NCI-H460 (cell line): ENCODE measurements at places on chromosomes 2 and 18.

DNA sequence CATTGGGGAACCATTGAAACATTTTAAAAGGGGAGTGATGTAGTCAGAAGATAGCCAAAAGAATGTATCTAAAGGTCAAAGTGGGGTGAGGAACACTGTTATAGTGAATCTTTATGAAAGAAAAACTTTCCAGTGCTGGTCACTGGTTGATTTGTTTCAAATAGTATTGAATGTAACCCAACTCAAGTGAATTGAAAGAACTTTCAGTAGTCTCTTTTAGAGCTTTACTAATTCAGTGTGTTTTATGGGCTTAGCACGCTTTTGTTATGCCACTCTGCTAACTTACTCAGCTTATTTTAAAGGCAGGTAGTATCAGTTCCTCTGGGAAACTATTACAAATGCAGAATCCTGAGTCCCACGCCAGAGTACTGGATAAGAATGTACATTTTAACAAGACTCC, 57.3 kb downstream of the GTF2A1L start:
- no peak for DNase-seq

GRCh38 chr2:213249502-213249901, 34.8 kb upstream of the SPAG16 start:
- DNase-seq, result no peak

DNA sequence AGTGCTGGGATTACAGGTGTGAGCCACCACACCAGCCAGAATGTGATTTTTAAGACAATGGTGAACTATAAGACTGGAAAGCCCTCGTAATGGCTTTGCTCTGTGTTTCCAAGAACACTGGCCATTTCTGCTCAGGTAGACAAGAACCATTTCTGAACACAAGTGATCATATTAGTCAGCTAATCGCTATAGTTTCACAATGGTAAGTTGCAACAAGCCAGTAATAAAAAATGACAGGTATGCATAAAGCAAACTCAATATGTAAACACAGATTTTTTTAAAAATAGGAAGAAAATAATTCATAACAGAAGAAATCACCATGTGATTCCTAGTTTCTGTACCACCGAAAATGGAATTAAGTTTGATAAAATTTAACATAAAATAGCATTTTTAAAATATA, 166.5 kb downstream of the THADA start:
- no peak for DNase-seq

DNA sequence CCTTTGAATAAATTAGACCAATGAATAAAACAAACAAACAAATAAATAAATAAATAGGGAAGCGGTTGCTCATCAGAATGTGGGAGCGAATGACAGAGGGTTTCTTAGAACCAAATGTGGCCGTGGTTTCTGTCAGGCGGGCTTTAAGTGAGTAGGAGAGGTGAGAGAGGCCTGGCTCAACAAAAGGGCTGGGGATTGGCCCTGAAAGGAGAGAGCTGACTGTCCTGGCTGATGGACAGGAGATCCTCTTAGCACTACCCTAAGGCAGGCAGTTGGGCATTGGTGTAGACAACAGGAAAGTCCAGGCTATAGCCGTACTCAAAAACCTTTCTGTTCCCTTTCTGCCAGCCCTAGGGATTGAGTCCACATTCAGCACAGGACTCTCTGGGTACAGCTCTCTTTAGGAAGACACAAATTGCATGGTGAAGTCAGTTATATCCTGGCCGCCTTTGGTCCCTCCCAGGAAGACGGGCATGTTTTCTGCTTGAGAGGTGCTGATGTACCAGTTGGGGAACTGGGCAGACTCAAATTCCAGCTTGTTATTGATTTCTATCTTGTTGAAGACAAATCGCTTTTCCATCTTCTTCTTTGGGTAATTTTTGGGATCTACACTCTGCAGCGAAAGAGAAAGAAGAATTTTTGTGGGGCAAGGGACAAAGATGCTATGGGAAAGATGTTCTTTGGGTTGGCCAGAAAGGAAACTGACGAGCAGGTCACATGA, 6.5 kb downstream of the IL1B start:
- DNase-seq, result no peak

GRCh38 chr2:47359375-47359868, 43.5 kb upstream of the MSH2 start:
- DNase-seq, result no peak

DNA sequence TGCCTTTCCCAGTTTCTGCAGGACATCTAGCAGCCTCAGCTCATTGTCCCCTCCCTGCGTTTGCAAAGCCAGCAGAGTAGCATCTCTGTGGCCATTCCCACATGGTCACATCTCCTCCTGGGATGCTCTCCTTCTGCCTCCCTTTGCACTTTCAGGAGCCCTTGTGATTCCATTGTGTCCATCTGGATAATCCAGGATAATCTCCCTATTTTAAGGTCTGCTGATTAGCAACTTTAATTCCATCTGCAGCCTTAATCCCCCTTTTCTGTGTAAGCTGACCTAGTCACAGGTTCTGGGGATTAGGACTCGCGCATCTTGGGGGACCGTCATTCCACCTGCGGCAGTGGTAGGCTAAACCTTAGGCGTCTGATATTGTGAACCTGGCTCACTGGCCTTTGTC, 70.7 kb downstream of the NEDD4L start:
- DNase-seq, result no peak

DNA sequence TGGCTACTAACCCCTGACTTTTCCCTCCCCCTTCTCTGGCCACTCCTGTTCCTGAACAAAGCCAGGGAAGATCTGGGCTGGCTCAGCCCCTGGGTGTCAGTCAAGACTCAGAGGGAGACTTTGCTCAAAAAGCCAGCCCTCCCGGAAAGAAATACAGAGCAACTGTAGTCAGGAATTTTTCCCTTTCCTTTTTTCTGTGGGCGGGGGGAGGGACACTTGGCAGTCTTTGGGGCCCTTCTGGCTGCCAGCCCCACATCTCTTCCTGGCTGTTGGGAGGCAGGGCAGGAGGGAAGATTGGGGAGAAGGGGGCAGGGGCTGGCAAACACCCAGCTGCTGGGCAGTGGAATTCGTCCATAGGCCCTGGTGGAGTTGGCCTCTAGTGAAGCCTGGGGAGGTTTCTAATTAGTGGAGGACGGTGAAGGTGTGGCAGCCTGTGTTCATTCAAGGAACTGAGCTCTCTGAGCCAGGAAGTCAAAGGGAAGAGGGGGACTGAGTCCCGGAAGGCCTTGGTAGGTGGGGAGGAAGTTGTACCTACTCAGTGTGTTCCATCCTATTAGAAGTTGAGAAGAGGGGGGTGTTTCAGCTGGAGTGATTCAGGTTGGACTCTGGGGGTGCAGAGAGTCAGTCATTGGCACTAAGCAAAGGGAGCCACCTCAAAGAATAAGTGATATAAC, 10.9 kb downstream of the IGFBP2 start:
- no peak for DNase-seq
